ENCODE measurements at places on chromosomes 13 and 19. TPM values are rescaled to one million over a fixed set of nuclear protein-coding genes. Genes with fewer than 3 reads are reported as not detected.

CGB2 gene
- total RNA-seq: not detected

ACTMAP gene
- total RNA-seq: 17.0 TPM

ARRDC5 gene
- not detected for total RNA-seq

APLP1 gene
- total RNA-seq: 14.7 TPM

DUS3L gene
- total RNA-seq: 30.9 TPM

RGL3 gene
- total RNA-seq: 1.1 TPM

JAK3 gene
- 1.6 TPM for total RNA-seq

SIGLEC8 gene
- not detected for total RNA-seq

DNA sequence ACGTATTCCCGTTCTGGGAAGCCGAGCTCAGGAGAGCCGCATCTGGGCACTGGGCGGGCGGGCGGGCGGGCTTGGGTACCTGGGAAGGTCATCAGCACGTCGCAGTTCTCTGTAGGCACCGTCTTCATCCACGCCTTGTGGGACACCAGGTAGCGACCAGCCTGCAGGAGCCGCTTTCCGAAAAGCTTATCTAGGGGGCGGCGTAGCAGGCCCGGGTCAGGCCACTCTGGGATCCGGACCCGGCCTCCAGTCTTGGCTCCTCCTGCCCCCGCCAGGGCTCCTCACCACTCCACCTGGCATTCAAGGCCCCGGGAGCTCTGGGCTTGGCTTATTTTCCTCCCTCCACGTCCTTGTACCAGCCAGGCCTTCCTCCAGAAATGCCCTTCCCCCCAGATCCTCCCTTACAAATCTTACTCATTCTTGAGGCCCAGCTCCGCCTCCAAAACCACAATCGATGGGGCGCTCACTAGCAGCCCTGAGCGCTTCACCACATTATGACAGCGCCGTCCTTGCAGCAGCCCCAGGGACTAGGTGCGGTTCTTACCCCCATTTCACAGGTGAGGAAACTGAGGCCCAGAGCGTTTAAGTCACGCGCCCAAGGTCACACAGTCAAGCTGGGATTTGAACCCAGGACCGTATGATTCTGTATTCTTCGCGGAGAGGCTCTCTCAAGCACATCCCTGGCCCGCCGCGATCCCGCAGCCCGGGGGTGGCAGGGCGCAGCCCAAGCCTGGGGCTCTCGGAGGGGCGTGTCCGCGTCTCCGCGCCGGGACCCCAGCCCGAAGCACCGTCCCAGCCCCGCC lies 843 bp downstream of the ANO8 start:
- DNase-seq: no peak

- no peak for DNase-seq
Measured at GRCh38 chr13:32267836-32268439, 47.2 kb downstream of the ZAR1L start.

GRCh38 chr13:24153347-24153746 lies 7.2 kb upstream of the SPATA13 start:
- no peak for DNase-seq

GRCh38 chr13:31978021-31978420 lies 53.6 kb upstream of the FRY start:
- no peak for DNase-seq

GRCh38 chr13:94433055-94433961 lies 46.2 kb downstream of the DCT start:
- no peak for DNase-seq

- DNase-seq: no peak
Measured at GRCh38 chr13:47044842-47045241, 148.0 kb upstream of the HTR2A start.

DNA sequence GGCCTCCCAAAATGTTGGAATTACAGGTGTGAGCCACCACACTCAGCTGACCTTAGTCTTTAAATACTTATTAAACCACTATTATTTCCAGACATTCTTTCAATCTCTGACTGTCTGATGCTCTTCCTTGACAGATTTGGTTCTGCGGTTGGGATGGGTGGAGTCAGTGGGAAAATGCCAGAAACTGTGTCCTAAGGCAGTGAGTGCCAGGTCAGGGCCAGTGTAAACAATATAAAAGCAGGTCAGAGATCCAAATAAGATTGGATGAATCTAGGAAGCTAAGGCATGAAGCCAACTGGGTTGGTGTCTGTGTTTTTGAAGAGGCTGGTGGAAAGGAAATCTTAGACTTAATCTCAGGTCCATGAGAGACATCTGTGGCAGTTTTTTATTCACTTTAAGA lies 74.7 kb downstream of the KLF5 start:
- no peak for DNase-seq

- no peak for DNase-seq
Measured at GRCh38 chr19:38234615-38235014, 10.6 kb upstream of the DPF1 start.

DNA sequence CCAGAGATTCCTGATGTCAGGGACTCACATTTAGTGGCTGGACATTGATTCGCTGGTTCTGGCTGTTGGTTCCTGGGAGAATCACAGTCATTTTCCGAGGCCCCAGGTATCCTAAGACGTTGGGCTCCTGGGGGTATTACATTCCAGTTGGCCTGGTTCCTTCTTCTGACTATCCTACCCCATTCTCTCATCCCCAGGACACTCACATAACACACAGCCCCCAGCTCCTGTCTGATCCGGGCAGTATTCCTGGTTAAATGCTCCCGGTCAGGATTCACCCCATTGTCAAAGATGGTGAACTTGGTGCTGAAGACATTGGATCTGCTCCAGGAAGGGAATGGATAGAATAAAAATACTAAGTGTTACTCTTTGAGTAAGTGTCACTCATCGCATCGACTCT lies 11.5 kb downstream of the PPP1R15A start:
- no peak for DNase-seq

DNA sequence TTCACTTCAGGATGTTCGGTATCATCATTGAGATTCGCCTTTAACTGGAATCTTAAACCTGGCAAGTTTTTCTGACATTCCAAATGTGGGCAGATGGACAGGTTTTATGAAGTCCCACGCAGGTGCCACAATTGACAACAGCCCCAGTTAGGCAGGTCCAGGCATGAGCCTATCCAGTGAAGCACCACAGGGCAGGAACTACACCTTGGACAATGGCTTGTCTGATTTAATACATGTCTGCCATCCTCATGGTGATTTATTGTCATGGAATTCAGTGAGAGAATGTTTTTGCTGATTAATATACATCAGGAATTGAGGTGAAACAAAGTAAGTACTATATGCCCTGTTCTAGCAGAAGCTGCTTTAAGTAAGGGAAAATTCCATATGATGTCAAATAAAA lies 10.2 kb upstream of the TPP2 start:
- DNase-seq: no peak

DNA sequence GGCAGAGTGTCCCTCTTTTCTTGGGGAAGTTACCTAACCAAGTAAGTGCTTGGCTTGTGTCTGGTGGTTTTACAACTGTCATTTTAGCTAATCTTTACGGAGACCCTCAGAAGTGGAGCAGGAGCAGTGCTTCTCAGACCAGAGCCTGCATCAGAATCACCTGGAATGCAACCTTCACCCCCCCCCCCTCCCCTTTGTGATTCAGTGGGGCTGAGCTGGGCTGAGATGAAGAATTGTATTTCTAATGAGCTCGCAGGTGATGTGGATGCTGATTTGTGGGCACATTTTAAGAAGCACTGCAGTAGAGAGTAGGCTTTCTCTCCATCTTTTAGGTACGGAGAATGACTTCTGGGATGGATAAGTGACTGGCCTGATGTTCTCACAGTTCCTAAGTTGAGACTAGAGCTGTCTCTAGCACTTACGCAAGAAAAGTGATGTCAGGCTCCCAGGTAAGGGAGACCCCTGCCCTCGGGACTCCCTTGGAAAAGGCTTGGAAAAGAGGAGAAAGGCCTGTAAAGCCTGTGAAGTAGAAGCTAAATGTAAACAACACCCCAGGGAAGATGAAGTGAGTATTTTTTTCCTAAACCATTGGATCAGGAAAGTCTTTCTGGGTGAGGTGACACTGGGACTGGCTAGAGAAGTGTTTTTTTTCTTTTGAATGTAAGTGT lies 23.3 kb upstream of the RNF113B start:
- no peak for DNase-seq

All from osteocyte (in vitro differentiated cells).